ENCODE measurements at places on chromosomes 6 and 20.

GRCh38 chr6:150076196-150076893 lies 7.4 kb upstream of the ULBP3 start:
- peak; percentile 41 for DNase-seq

GRCh38 chr20:46213946-46214823 lies 94.1 kb downstream of the CDH22 start:
- no peak for DNase-seq

DNA sequence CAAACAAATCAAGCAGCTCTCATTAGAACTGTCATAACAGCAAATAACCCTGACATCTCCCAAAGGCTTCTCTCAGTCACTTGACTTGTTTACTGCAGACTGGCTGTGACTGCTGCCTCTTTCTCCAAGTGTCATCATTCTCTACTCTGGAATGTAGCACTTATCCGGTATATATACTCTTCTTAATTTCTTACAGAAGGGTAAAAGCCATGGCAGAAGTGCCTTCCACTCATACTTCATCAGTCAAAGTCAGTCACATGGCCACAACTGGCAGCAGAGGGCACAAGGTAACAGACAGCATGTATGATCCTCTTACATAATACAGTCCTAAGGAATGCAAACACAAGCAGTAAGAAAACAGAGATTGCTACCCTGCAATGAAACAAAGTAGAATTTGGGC lies 9.3 kb downstream of the NAPB start:
- DNase-seq: peak; percentile 14

DNA sequence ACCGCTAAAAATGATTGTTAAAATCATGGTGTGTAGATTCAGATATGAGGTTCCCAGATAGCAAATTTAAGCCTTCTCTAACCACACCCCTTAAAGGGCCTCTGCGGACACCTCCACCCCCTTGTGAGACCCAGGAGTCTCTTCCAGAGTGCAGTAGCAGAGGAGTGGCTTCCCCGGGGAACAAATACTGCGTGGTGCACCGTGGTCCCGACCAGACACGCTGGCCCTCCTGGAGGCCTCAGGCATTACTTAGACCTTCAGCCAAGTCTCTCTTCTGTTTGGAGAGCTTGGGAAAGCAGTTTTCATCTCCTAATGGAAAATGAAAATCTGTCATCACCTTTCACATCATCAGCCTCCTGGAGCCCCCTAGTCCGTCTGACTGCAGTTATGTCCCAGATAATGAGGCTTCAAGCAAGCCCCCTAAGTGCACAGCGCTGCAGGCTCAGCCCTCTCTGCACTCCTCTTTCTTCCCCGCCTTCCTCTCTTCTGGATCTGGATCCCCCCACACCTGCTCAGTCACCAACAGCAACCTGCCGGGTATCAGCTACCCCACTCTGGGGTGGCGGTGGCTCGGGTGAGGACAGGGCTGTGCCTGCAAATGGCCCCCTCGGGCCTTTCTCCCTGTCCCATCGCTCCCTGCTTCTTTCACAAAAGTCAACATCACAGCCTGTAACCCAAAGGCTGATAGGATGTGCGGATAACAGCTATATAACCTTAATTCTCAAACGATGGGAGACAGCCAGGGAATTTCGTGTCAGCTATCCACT lies 58.8 kb upstream of the TAGAP start:
- DNase-seq: no peak

- peak; percentile 64 for DNase-seq
Measured at GRCh38 chr6:69090132-69090531, 455.1 kb downstream of the ADGRB3 start.

- DNase-seq: no peak
Measured at GRCh38 chr20:17505636-17506517, 25.3 kb downstream of the BFSP1 start.

GRCh38 chr6:112408522-112408921 lies 61.4 kb downstream of the RFPL4B start:
- no peak for DNase-seq

DNA sequence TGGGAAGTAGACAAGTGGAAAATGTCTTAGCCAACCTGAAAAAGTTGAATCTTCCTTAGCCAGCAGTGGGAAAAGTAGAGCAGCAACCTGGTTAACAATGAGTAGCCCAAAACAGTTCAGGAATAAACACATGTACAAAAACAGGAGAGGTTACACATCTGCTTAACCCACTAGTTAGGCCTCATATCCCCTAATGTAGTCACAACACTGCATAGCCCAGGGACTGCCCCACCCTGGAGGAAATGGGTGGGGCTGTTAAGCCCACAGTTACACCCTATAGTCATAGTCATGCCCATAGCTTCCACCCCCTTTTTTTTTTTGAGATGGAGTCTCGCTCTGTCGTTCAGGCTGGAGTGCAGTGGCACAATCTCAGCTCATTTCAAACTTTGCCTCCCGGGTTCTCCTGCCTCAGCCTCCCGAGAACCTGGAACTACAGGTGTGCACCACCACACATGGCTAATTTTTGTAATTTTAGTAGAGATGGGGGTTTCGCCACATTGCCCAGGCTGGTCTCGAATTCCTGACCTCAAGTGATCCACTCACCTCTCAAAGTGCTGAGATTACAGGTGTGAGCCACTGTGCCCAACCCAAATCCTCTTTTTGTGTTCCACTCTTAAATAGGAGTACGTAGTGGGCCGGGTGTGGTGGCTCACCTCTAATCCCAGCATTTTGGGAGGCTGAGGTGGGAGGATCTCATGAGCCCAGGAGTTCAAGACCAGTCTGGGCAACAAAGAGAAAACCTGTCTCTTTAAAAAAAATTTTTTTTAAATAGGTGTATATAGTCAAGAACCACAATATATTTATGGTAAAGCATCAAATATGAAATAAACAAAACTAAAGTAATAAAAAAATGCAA lies 24.5 kb downstream of the ILRUN start:
- DNase-seq: no peak

- no peak for DNase-seq
Measured at GRCh38 chr6:56916849-56917551, 37.9 kb upstream of the BEND6 start.

DNA sequence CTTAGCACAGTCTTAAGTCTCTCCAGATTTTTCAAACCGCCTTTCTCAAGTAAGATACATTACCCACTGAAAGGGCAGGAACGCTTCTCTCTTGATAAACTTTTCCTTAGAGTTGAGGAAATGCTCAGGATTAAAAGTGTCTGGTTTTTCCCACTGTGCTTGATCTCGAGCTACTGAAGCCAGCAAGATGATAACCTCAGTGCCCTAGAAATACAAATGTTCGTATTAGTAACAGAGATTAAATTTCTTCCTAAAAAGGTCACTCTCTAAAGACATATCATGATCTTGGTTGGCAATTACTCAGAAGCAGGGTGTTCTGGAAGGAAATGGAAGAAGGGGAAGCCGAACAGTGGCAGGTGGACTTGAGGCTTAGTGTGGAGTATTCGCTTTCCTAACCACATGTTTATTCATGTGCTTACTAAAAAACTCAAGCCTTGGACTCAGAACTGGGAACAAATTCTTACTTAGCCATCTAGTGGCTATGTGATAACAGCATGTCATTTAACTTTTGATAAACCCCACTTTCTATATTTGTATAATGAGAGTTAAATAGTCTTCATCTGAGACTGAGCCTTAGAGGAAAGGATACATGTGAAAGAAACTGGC lies 20.1 kb downstream of the C6orf141 start:
- DNase-seq: no peak

- no peak for DNase-seq
Measured at GRCh38 chr6:170095273-170095981, 195.5 kb downstream of the DLL1 start.

DNA sequence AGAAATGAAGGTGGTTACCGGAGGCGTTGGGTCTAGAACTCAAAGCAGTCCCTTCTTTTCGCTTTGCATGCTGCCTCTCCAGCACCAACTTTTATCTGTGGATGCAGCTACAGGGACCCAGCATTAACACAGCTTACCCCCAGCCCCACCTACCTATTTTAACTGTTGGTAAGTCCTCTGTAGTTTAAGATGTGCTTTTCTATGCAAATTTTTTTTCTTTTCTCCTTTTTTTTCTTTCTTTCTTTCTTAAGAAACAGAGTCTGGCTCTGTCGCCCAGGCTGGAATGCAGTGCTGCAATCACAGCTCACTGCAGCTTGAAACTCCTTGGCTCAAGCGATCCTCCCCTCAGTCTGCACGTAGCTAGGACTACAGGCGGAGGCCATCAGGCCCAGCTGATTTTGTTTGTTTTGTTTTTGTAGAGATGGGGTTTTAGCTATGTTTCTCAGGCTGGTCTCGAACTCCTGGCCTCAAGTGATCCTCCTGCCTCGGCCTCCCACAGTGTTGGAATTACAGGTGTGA lies 6.5 kb upstream of the USP45 start:
- DNase-seq: peak; percentile 71

GRCh38 chr6:45192556-45192955 lies 135.6 kb upstream of the RUNX2 start:
- no peak for DNase-seq

- peak; percentile 16 for DNase-seq
Measured at GRCh38 chr6:144581812-144582537, 296.8 kb downstream of the UTRN start.

DNA sequence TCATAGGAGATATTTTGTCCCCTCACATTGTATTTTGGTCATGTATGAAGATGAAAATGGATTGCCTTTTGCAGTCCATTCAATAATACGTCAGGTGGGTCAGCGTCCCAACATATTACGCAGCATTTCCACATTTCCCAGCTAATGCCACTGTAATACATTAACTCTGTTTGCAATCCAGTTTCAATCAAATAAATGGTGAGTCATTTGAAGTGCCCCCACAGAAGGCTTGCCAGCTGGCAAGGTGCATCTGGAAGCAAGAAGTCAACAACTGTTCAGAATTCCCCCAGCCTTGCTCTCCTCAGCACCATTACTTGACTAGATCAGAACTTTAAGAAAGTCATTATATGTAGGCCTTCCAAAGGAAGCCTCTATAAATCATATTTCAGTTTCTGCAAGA lies 50.4 kb downstream of the PHACTR1 start:
- DNase-seq: no peak

All from Caki2 (cell line).